ENCODE measurements at places on chromosomes 3 and 15.
A peak's percentile ranks its signal among the peaks of the same experiment; 100 is the strongest.

DNA sequence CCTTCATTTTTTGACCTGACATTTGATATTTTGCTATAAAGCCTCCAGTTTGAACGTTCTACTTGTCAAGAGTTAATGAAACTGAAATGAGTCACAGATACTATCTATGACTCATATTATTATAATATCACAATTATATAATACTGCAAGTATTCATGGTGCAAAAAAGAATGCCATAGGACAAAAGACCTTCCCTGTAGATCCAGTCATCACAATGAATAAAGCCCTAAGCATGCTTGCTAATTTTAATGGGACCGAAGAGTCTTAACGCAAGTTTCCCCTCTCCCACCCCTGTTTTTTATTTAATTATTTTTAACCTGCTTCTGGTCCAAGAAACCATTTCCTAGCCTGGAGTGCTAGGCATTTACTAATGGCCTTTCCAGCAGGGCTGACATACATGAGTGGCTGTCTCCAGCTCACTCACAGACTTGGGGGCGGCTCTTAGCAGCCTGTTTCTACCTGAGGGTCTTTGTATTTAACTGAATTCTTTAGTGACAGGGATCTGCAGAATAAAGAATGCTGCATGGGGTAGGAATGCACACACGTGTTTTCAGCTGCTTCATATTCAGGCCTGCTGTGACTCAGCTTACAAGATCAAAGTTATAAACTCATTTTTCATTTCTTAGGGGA lies 61.2 kb downstream of the THBS1 start:
- no peak for DNase-seq

GRCh38 chr3:72338942-72339669 lies 509.1 kb downstream of the SHQ1 start:
- peak; percentile 76 for DNase-seq

DNA sequence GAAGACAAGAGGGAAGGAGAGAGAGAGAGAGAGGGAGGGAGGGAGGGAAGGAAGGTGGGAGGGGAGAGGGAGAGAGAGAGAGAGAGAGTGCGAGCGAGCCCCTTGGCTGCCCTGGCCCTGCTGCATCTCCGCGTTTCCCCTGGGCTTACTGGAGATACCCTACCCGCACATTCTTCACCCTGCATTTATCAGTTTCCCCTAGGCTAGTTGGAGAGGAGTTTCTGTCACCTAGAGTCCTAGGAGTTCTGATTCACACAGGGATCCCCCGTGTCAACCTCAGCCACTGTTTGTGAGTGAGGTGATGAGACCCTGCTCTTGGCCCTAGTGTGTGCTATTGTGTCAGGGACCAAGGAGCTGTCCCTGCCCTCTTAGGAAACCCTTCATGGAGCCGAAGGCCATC lies 18.7 kb downstream of the BHLHE40 start:
- DNase-seq = no peak

- DNase-seq = no peak
These were observed 43.8 kb downstream of the PLCL2 start for GRCh38 chr3:16928386-16929132.

- no peak for DNase-seq
These were observed 108.7 kb downstream of the P2RY1 start for GRCh38 chr3:152943645-152944044.

- DNase-seq = no peak
These were observed 307.8 kb upstream of the TPM1 start for GRCh38 chr15:62734706-62735105.

DNA sequence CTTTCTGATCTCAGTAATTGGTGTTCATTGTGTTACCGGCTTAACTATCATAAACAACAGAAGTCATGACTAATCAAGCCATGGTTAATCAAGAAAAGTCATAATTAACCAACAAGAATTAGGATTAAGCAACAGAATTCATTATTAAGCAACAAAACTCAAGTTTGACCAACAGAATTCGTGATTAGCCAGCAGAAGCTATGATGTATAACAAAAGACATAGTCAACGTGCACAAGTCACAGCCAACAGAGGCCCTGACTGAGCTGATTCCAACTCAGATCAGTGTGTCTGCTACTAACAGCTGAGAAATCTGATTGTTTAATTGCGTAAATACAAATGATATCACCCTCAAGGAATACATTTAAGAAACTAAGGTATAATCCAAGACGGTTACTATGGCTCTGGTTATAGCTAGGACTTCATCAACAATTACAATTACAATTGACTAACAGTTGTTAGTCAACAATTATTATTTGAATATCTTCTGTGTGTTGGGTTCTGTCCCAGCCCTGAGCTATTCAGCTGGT lies 67.7 kb downstream of the RARB start:
- no peak for DNase-seq

- no peak for DNase-seq
These were observed 34.3 kb downstream of the PLXNA1 start for GRCh38 chr3:127017229-127017628.

GRCh38 chr3:110589341-110589740 lies 482.3 kb upstream of the NECTIN3 start:
- DNase-seq = no peak

DNA sequence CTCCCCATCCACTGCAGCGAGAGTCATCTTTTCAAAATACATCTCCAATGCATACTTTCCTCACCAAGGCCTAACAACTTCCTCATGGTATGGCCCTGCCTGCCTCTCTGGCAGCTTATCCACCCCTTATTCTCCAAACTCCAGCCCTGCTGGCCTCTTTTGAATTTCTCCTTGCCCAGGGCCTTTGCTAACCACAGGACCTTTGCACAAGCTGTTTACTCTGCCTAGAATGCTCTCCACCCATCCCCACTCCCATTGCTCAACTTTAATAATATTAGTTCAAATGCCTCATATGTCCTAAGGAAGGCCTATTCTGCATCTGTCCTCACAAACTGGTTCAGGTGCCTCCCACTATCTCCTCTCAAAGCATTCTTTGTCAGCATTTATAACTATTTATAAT lies 230.7 kb downstream of the CADPS start:
- DNase-seq = no peak

DNA sequence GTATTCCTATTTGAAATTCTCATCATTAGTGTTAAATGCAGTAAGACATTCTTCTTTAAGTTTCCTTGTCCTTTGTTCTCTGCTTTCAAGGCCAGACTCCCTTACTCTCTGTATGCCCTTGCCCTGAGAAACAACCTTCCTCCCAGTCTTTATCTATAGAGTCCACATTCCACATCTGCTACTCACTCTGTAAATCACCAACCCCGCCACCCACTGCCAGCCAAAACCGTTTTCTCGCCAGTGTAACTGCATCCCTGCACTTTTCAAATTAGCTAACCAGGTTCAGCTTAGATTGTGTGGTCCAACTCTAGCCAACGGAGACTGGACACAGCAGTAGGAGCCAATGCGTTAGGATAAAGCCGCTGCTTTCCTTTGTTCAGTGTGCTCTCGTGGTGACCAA lies 402.4 kb upstream of the PDZRN3 start:
- DNase-seq = no peak

DNA sequence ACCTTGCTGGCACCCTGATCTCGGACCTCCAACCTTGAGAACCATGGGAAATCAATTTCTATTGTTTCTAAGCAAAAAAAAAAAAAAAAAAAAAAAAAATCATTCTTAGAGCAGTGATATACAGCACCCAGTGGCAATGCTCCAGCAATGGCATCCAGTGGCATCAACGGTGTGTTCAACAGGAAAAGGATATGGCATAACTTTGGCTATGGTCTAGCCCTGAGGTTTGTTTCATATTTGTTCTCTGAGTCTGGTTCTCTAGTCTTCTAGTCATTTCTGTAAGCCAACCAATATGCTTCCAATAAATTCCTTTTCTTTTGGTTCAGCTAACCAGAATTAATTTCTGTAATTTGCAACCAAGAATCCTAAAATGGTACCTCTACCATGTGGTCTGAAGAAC lies 19.2 kb downstream of the DENND4A start:
- no peak for DNase-seq

DNA sequence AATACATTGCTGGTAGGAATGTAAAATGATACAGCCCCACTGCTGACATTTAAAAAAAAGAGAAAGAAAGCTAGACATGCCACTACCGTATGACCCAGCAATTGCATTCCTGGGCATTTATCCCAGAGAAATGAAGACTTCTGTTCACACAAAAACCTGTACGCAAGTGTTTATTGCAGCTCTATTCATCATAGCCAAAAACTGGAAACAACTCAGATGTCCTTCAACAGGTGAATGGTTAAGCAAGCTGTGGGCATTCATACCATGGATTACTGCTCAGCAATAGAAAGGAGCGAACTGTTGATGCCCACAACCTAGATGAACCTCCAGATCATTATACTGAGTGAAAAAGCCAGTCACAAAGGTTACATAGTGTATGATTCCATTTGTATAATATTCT lies 132.5 kb downstream of the MAP2K5 start:
- DNase-seq = no peak

GRCh38 chr3:155676252-155676981 lies 68.5 kb downstream of the PLCH1 start:
- DNase-seq = no peak

GRCh38 chr3:37984596-37984995 lies 6.0 kb upstream of the VILL start:
- no peak for DNase-seq

DNA sequence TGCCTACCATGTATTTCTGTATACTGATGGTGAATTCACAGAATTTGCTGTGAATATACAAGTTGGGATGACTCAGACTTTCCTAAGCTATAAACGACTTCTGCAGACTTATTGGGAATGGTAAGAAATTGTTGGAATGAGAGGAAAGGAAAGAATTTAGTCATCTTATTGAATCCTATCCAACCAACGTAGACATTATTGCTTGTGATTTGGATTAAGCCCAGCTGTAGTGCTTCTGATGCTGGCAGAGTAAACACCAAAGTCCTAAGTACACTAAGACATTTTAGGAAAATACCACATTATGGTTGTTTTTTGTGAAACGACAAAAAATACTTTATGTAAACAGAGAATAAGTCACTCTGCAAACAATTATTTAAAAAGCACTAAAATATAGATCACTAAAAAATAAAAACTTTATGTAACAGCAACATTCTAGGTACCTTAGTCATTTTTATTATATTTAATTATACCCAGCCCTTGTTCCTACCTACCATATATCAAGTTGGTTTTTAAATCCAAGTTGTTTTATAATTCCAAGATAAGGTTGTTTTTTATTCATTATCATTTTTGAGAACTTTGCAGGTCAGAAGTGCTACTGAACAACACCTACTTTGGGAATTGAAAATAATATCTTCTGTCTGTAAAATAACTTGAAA lies 99.2 kb upstream of the MLF1 start:
- DNase-seq = no peak

DNA sequence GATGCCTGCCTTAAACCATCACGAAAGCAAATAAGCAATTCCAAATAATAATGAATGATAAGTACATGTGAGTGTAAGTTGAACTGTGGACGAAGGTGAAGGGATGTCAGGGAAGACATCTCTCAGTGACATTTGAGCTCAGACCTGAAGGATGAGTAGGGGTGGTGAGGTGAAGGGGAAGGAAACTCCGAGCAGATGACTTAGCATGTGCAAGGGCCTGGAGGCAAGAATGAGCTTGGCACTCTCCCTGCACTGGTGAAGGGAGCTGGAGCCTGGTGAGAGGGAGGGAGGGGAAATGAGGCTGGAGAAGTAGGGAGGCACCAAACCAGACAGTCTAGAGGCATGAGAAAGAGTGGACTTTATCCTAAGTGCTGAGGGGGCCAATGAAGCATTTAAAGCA lies 84.3 kb downstream of the MTHFS start:
- DNase-seq = no peak

GRCh38 chr3:81632659-81633058 lies 128.8 kb downstream of the GBE1 start:
- DNase-seq = no peak

GRCh38 chr3:108472001-108472591 lies 38.3 kb downstream of the MYH15 start:
- DNase-seq = no peak

GRCh38 chr15:89502867-89503595 lies 6.6 kb upstream of the RHCG start:
- DNase-seq = no peak

DNA sequence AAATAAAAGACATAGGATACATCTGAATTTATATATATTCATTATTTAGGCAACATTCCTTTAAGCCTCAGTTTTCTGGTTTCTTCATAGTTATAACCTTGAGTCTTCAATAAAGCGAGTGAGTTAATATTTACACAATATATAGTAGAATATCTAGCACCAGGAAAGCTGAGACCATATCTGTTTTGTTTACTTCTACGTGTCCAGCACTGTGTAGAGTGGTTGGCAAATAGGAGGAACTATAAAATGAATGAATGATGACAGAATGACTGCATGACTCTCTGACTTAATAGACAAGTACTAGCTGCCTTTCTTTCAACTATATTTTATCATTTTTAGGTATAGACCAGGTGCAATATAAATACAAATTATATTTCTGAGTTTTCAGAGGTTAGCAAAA lies 197.8 kb upstream of the RBMS3 start:
- DNase-seq = no peak

DNA sequence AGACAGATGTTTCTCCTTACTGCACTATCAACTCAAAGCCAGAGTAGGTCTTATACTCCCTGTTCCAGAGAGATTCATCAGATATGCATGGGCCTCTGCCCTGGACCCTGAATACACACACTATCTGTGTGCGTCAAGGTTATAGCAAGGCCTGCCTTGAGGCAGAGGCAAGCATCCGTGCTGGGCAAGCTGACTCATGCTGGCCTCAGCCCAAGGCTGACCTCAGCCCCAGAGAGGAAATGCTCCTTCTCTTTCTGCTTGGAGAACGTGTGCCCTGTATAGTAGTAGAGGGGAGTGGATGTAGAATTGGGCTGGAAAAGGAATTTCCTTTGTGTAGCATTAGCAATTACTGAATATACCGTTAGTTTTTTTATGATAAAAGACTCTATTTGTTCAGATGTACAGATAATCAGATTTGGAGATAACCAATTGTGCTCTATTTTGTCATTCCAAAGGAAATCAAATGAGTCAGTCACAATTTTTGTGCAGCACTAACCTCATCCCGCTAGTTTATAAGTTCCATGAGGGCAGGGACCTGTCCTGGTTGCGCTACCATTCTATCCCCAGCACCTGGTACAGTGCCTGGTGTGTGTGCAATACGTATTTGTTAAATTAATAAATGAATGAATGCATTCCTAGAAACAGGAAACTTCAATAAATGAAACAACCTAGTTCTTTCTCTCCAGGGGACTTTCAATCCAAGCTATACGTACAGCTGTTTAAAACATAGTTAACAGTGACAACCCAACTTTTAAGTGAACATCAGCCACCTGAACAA lies 13.3 kb upstream of the PAQR9 start:
- no peak for DNase-seq

GRCh38 chr3:15498431-15499214 lies 22.9 kb downstream of the COLQ start:
- DNase-seq = no peak

GRCh38 chr3:126431103-126431534 lies 36.4 kb downstream of the CFAP100 start:
- no peak for DNase-seq

GRCh38 chr3:63142681-63143080 lies 135.4 kb upstream of the SYNPR start:
- DNase-seq = no peak

GRCh38 chr3:179676081-179676480 lies 23.2 kb downstream of the USP13 start:
- DNase-seq = no peak

- DNase-seq = no peak
These were observed 727.5 kb downstream of the TBL1XR1 start for GRCh38 chr3:176469694-176470205.

All from stimulated activated CD4-positive, alpha-beta T cell treated with anti-CD3 and anti-CD28 coated beads, Interleukin-2, amount 100 ng/mL, for 24 hours (primary cell).